PC-9 (cell line): ENCODE measurements at places on chromosomes 2 and 18. TPM values are rescaled to one million over a fixed set of nuclear protein-coding genes. Genes with fewer than 3 reads are reported as not detected.

DNA sequence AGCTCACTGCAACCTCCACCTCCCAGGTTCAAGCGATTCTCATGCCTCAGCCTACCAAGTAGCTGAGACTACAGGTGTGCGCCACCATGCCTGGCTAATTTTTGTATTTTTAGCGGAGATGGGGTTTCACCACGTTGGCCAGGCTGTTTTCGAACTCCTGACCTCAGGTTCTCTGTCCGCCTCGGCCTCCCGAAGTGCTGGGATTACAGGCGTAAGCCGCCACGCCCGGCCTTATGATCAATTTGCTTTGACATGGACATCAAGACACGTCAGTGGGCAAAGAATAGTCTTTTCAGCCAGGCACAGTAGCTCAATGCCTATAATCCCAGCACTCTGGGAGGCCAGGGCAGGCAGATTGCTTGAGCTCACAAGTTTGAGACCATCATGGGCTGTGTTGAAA lies 48.0 kb upstream of the CABYR start:
- no peaks in the 10 kb centered on the region for H3K4me1 ChIP-seq
- no peaks in the 10 kb centered on the region for H3K27me3 ChIP-seq
- no peak overlapping the region for H3K4me3 ChIP-seq
- no peak overlapping the region for H3K27ac ChIP-seq

GRCh38 chr2:68771211-68771751 lies 36.7 kb downstream of the ARHGAP25 start:
- no peak for DNase-seq
- H3K36me3 ChIP-seq = no peaks in the 10 kb centered on the region
- no peaks in the 10 kb centered on the region for H3K4me1 ChIP-seq
- no peak overlapping the region for H3K4me3 ChIP-seq
- 0 out of 2 replicates have a peak, but pooled peaks cover 3% of the 10 kb centered on the region for H3K27me3 ChIP-seq
- no peak overlapping the region for H3K27ac ChIP-seq

DNA sequence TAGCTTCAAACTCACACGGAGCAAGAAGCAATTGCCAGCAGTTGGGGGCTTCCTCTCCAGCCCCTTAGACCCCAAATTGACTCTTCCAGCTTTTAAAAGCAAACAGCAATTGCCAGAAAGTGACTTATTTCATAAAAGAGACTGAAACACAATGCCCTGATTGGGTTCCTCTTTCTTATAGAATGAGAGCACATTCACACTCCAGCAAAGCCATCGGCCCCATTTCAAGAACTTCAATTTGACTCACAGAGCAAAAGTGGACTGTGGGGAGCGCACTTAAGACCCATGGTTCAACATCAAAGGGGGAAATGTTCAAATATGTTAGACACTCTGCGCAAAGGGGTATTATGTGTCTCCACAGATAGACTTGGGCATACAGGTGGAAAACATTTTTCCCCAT lies 484.7 kb downstream of the BCL11A start:
- H3K4me3 ChIP-seq = no peak overlapping the region
- H3K27me3 ChIP-seq = peaks cover 81% of the 10 kb centered on the region
- no peak for DNase-seq
- H3K27ac ChIP-seq = no peak overlapping the region
- H3K4me1 ChIP-seq = no peaks in the 10 kb centered on the region

- H3K27ac ChIP-seq = no peak overlapping the region
- no peaks in the 10 kb centered on the region for H3K27me3 ChIP-seq
- no peak overlapping the region for H3K4me3 ChIP-seq
- H3K4me1 ChIP-seq = no peaks in the 10 kb centered on the region
- no peaks in the 10 kb centered on the region for H3K36me3 ChIP-seq
These were observed 459.8 kb downstream of the STK39 start for GRCh38 chr2:167787562-167787961.

DNA sequence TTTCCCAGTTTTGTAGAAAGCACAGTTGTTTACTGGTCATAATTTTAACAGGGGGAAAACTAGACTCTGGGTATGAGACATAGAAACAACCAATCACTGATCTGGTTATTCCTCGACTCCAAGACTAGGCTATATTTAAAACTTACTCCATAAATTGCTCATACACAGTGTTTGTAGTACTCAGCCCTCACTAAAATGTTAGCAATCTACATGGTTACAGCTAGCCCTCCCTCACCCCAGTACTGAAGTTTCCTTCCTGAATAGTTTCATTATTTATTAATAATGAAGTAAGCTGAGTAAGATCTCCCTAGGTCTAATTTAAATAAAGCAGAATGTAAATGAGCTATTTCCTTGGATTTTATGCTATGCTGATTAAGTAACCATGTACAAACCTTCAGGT lies 275.1 kb downstream of the CDH20 start:
- H3K4me1 ChIP-seq = no peaks in the 10 kb centered on the region
- no peaks in the 10 kb centered on the region for H3K36me3 ChIP-seq
- H3K4me3 ChIP-seq = no peak overlapping the region
- no peaks in the 10 kb centered on the region for H3K27me3 ChIP-seq
- no peak for DNase-seq

GRCh38 chr18:27311114-27311513 lies 126.0 kb upstream of the CHST9 start:
- H3K27ac ChIP-seq = no peak overlapping the region
- H3K36me3 ChIP-seq = no peaks in the 10 kb centered on the region
- DNase-seq = no peak
- no peaks in the 10 kb centered on the region for H3K27me3 ChIP-seq

DNA sequence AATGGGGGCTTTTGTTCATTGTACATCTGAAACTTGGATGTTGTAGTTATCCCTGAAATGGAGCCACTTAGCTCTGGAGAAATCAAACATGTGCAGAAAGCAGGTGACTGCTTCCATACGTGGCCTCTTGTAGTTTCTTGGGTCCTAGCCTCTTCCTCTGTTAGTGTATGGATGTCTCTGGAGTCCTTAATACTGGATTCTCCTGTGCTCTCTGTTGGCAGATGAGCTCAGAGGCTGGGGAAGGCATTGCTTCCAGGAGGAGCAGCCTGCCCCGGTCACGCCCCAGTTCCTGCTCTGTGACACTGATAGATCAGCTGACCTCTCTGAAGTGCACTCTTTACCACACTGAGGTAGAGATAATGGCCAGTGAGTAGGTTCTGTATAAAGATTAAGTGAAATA lies 176.2 kb downstream of the LDLRAD4 start:
- H3K27me3 ChIP-seq = peaks cover 76% of the 10 kb centered on the region
- no peak for DNase-seq
- no peaks in the 10 kb centered on the region for H3K36me3 ChIP-seq
- H3K4me3 ChIP-seq = no peak overlapping the region

DNA sequence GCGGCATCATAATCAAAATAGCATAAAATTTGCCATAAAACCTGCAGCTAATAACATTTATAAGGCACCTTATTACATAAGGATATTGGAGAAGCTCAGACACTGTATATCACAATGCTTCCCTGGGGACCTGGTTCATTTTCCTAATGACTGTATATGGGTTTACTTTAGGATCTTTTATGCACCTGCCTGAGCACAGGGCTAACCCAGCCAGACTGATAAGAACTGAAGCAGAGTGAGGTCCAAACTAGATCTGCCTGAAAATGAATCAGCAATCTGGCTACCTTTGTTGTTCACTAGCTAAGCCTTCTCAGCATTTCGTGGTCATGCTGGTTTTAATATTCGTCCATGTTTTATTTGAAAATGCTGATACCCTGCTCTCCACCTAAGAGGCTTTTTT lies 1922.3 kb upstream of the CELF4 start:
- no peaks in the 10 kb centered on the region for H3K4me1 ChIP-seq
- H3K27ac ChIP-seq = no peak overlapping the region
- DNase-seq = no peak
- no peaks in the 10 kb centered on the region for H3K36me3 ChIP-seq

- no peaks in the 10 kb centered on the region for H3K36me3 ChIP-seq
- H3K4me1 ChIP-seq = peaks cover 7% of the 10 kb centered on the region
- no peak overlapping the region for H3K4me3 ChIP-seq
- peak; percentile 9 for DNase-seq
- no peaks in the 10 kb centered on the region for H3K27me3 ChIP-seq
These were observed 88.5 kb downstream of the DYNAP start for GRCh38 chr18:54679318-54680149.

- H3K27ac ChIP-seq = no peak overlapping the region
- H3K4me1 ChIP-seq = no peaks in the 10 kb centered on the region
- no peak for DNase-seq
- peaks cover 90% of the 10 kb centered on the region for H3K27me3 ChIP-seq
These were observed 49.2 kb downstream of the MYCN start for GRCh38 chr2:15989559-15989958.

- no peaks in the 10 kb centered on the region for H3K27me3 ChIP-seq
- DNase-seq = no peak
- 0 out of 2 replicates have a peak overlapping the region, but pooled peaks have one; percentile 7 for H3K27ac ChIP-seq
- peaks cover 8% of the 10 kb centered on the region for H3K36me3 ChIP-seq
- H3K4me1 ChIP-seq = 0 out of 2 replicates have a peak, but pooled peaks cover 5% of the 10 kb centered on the region
- H3K4me3 ChIP-seq = no peak overlapping the region
These were observed 60.1 kb downstream of the ASAP2 start for GRCh38 chr2:9266711-9267110.

- peaks cover 15% of the 10 kb centered on the region for H3K4me1 ChIP-seq
- no peak overlapping the region for H3K4me3 ChIP-seq
- no peak for DNase-seq
- no peak overlapping the region for H3K27ac ChIP-seq
- no peaks in the 10 kb centered on the region for H3K27me3 ChIP-seq
- no peaks in the 10 kb centered on the region for H3K36me3 ChIP-seq
These were observed 99.3 kb upstream of the FN1 start for GRCh38 chr2:215535125-215535668.

DNA sequence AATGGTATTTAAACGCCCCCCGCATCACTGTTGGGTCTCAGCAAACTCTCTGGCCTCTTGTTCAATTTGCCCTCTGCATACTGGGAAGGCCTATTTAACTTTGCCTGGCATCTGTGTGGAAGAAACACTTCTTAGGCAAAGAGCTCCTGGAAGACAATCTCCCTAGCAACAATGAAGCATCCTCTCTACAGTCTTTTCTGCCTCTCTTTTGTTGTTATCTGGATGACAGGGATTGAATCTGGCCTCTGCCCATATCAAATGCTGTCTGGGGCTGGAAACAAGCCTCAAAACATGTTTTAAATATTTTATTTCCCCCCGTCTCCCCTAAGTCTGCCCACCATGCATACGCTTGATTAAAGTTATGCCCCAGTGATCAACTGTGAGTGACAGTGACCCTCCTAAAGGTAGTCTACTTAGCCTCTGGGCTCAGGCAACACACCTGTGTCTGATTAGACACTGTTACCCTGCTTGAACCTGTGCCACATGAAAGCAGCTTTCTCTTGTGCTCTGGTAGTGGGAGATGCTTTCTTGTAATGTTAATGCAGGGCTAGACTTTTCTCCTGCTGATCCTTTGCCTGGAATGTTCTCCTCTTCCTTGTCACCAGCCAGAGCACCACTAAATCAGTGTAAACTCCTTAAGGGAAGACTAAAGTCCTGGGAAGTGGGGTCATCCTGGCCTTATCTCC lies 34.9 kb downstream of the CDC42EP3 start:
- no peak overlapping the region for H3K27ac ChIP-seq
- H3K27me3 ChIP-seq = no peaks in the 10 kb centered on the region
- H3K36me3 ChIP-seq = no peaks in the 10 kb centered on the region
- DNase-seq = no peak

DNA sequence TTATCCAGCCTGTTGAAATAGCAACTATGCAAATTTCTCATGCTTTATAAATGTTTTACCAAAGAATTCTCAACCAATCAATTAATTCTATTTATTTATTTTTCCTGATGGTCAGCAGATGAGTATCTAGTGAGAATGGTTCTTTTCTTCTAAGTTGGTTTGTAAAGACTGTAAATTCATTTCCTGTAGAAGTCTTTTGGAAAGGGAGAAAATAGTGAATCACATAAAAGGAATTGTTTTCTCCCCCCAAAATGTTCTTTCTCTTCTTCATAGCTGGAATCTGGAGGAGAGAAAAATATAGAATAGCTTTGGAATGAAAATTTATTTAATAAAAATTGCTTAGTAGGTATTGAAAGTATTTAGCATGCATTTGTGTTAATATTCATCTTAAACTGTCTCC lies 836.1 kb upstream of the ZEB2 start:
- H3K4me3 ChIP-seq = no peak overlapping the region
- no peaks in the 10 kb centered on the region for H3K36me3 ChIP-seq
- no peaks in the 10 kb centered on the region for H3K4me1 ChIP-seq
- no peak for DNase-seq
- no peak overlapping the region for H3K27ac ChIP-seq
- H3K27me3 ChIP-seq = no peaks in the 10 kb centered on the region

Gene SERPINB11
- not detected in 2 replicates for total RNA-seq

Gene IL1B
- 1.4 TPM in 2 replicates for total RNA-seq

Gene CABLES1
- 10.0 and 11.8 TPM in 2 replicates for total RNA-seq

Gene OSBPL6
- total RNA-seq = 2.6 and 3.5 TPM in 2 replicates

Gene COL4A3
- 2.2 and 3.5 TPM in 2 replicates for total RNA-seq

Gene SPP2
- not detected in 2 replicates for total RNA-seq

Gene GAL3ST2
- total RNA-seq = 3.9 and 4.3 TPM in 2 replicates

Gene GPR55
- total RNA-seq = not detected in 2 replicates
